ENCODE measurements at places on chromosomes 12 and 14.

DNA sequence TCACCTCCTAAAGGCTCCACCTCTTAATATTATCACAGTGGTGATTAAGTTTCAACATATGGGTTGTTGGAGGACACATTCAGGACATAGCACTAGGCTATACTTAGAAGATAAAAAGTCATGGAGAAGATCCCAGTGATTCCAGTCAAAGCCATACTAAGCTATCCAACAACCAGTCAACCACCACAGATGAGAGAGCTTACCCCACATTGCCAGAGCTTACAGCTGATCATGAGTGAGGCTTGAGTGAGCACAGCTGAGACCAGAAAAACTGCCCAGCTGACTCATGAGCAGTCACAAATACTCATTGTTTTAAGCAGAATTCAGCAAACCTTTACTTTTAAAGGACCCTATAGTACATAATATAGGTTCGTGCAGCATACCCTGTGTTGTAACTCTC is 85.1 kb downstream of the DRAM1 start:
- DNase-seq = no peak

DNA sequence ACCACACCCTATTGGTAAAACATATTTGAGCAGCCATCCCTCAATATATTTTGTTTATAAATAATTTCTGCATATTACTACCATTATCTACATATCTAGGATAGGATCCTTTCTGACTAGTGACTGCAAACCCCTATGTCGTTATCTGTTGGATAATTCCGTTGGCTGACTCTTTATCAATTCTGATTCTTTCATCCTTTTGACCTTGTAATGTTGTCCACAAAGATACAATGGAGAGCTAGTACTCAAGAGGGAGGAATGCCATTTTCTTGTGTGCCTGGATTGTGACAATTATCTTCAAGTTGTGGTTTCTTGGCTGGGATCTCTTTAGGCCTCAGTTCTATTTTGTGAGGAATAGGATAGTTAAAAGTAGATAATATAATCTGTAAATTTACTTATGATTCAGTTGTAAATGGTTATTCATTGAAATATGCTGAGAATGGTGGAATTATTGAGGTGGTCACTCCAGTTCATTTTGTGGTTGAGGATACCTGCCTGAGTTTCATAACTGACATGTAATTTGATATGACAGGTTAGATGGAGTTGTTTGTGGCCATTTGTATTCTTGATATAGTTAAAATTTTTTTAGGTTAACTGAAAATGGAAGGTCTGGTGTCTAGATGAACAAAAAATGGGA is 10.1 kb downstream of the CHST11 start:
- DNase-seq = no peak

DNA sequence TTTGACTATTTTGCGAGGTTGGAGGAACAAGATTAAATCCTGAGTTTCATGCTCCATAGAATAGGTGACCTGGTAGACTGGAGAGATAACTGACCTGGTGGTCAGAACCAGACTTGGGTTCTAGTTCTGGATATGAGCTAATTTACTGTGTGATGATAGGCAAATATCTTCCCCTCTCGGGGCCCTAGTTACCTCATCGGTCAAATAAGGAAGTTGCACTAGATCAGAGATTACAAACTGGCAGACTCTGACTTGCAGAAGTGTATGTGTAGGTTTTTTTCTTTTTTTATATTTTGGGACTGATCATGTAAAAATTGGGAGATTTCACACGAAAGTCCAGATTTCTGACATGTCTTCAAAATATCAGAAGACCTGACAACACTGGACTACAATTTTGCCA is 37.0 kb downstream of the RPH3A start:
- DNase-seq = no peak

GRCh38 chr12:68259318-68259940 is 6.0 kb upstream of the IL22 start:
- no peak for DNase-seq

DNA sequence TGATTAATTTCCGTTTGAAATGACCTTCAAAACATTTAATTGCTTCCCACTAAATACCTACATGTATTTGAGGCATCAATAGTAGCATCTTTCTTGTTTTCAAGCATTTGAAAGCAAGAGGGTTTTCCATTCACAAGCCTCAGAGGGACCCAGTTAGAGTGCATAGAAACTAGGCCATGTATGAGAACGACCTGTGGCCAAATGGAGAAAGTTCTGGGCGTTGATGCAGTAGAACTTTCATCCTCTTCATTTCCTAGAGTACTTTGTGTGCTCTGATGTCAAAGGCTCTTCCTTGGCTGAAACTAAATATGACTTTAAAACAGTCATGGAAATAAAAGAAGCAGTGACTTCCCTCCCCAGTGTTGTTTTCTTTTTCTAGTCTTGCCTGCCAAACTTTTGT is 944 bp upstream of the DHRS7 start:
- no peak for DNase-seq

DNA sequence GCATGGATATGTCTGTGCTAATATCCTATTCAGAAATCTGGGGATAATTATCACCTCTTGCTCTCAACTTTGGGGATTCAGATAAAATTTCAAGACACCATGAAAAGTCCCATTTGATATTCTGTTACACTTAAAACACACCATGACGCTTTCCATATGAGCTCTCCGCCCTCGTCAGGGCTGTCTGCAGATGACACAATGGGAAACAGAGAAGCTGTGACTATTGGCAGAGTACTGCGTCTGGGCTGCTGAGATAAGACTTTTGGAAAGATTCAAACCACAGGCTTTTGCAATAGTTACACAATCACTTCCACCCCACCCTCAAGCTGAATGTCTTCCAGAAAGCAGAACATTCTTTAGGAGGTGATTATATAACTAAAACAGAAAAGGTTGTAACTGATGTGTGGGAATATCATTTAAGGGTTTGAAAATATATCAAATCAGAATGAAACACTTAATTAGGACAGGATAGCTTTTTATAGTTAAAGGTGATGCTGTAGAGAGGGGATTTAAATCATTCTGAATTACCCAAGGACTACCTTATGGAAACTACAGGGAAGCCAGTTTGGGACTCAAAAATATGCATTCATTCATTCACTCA is 75.3 kb upstream of the TMPO start:
- no peak for DNase-seq

- no peak for DNase-seq
Measured at GRCh38 chr12:120247621-120248030, 17.9 kb downstream of the PXN start.

DNA sequence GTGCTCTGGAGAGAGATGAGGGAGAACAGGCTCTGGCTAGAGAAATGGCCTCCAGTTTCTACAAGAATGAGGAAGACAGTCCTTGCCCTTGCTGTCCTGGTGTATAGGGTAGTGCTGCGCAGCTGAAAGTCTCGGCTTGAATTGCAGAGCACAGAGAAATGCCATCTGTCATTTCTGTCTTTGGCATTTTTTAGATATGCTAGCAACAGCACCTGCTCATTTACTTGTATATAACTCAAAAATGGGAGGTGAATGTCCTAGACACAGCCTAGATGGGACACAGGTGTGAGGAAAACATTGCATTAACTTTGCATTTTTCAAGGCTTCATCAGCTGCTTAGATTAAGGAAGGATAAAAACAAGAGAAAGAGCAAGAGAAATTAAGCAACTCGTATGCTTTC is 35.8 kb downstream of the GPR19 start:
- DNase-seq = no peak

- no peak for DNase-seq
Measured at GRCh38 chr14:91229743-91230200, 14.7 kb downstream of the GPR68 start.

GRCh38 chr12:58703866-58704265 is 216.4 kb downstream of the LRIG3 start:
- no peak for DNase-seq

DNA sequence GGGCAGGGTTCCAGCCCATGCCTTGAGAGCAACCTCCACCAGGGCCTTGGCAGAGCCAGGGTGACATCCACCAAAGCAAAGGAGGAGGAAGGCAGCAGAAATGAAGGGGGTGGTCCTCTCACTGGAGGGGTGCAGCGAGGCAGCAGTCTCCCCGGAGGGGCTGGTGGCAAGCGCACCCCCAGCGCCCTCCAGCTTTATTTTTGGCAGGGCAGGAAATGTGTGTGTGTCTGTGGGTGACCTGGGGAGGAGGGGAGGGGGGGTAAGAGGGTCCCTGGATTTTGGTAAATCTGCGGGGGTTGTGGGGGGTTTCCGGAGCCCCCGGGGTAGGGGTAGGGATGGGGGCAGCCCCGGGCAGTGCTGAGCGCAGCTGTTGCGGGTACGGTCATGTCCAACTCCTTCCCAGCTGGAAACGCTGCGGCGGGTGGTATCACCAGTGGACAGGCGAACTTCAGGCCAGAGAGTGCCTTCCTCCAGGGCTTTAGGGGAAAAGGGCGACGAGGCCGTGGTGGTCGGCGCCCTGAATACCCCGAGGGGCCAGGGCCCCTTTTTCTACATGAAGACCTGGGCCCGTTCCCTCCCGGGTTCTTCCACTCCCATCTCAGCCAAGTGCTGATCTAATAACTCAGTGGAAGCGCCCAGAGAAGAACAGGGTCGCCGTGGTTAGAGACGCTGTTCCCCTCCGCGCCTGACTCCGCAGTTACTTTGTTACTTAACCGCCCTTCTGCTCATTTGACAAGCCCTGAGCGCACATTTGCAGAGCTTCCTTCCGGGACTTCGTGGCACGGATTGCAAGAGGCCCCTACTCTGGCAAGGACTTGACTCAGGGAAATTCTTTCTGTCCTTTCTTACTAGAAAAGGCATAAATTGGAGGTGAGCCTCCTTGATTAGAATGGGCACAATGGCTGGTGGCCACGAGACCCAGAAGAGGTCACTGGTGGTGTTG is 55.2 kb downstream of the FOS start:
- DNase-seq = no peak

DNA sequence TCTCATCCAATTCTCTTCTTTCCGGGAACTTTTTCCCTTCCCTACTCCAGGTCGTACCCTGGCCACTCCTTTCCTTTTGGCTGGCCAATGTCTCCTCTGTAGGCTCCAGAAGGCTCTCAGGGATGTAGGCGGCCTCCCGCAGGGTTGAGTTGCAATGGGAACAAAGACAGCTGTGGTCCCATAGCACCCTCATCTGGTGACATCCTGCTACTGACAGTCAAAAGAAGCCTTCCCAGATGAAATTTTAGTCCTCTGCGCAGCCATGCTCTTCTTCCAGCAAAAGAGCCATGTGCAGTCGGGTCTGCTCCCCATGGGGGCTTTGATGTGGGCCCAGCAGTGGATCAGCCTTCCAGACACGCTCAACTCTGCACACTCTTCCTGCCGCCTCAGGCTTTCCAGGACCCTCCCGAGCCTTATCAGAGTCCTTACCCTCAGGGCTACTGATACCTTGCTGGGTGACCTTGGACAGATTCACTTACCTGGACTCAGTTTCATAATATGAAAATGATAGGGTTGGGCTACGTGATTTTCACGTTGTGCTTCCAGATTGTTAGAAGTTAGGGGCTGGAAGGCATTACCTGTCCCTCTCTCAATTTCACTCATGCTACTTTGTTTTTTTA is 5.5 kb upstream of the CELA1 start:
- DNase-seq = peak; percentile 68

DNA sequence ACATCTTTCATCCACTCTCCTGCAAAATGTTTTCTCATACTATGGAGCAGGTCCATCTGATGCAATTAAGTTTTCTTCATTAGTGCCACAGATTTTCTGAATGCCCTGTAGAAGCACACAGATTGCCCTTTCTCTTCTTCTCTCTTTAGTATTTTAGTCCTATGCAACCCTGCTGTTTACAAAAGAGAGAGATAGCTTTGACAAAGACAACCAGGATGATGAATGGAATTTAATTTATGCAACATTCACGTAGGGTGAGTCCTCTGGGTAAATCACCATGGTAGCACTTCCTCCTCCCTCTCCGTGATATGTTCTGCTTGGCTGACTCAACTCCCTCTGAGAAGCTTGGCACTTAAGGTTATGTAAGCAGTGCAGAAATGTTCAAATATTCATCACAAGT is 400.9 kb upstream of the PDE3A start:
- DNase-seq = no peak

- DNase-seq = no peak
Measured at GRCh38 chr12:102951841-102952240, 5.6 kb upstream of the ASCL1 start.

DNA sequence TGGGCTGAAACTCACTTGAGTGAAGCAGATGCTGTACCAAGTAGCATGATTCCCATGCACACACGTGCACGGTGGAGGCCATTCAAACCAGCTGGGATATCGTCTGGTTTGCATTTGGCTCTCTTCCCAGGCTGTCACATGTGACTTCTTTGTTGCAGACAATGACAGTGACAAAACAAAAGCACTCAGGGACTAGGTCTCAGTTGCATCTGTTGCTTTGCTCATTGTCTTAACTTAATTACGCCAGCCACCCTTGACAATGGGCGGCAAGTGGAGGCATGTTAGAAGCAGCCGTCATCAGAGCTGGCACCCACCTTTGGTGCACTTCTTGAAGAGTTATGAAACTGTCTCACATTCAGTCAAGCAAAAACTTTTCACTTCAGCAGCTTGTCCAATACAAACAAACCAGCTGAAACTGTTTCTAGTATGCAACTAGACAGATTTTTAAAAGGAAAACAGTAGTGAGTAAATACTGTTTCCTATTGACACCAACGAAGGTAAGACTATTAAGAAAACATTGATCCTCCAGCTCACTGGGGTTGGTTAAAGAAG is 74.3 kb downstream of the IGF1 start:
- DNase-seq = peak; percentile 26

- DNase-seq = no peak
Measured at GRCh38 chr12:24488091-24488596, 460.8 kb downstream of the BCAT1 start.

GRCh38 chr14:100033347-100034075 is 31.7 kb upstream of the EVL start:
- DNase-seq = no peak

GRCh38 chr12:41967668-41968500 is 176.8 kb downstream of the GXYLT1 start:
- DNase-seq = peak; percentile 70

DNA sequence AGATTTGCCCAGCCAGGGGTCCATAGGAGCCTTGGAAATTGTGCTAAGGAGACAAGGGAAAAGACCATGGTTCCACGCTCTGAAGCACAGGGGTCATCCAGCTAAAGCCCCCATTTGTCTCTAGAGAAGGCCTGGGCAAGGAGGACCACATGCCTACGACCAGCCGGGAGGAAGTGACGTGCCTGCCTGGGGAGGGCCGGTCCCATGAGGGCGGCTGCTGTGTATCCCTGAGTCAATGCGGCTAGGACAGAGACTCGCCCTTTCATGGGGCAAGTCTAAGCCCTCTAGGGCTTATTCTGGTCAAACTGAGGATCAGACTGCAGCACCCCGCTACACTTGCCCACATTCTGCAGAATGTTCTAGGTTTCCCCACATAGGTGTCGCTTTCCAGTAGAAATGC is 20.6 kb upstream of the RIN3 start:
- no peak for DNase-seq

GRCh38 chr12:3961591-3961990 is 88.4 kb upstream of the PARP11 start:
- DNase-seq = no peak

All from HAP-1 (cell line).